Kidney epithelial cell (primary cell): ENCODE measurements at places on chromosomes 3 and 15. TPM values are rescaled to one million over a fixed set of nuclear protein-coding genes. Genes with fewer than 3 reads are reported as not detected.

TGM5 gene
- not detected in 2 replicates for total RNA-seq

GRCh38 chr15:70519616-70520015 lies 243.7 kb downstream of the UACA start:
- DNase-seq, result no peak

- DNase-seq, result no peak
Observed at GRCh38 chr3:13040361-13041074, 32.7 kb downstream of the IQSEC1 start.

- no peak for DNase-seq
Observed at GRCh38 chr3:129482721-129483120, 42.7 kb downstream of the IFT122 start.

DNA sequence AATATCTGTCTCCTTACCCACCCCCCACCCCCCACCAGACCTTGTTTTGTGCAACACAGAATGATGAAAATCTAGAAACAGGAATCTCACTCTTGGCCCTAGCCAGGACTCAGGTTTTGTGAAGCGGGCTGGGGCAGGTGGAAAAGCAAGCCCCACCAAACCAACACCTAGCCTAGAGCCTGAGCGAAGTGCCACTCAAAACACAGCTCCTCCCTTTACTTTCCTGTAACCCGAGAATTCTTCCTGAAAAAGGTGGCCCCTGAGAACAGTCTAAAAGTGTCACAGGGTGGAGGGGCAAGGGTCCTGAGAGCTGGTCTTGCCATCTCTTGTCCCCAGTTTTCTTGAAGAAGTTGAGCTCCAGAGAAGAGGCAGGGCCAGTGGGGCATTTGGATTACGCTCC lies 17.4 kb upstream of the RPUSD3 start:
- DNase-seq, result no peak

DNA sequence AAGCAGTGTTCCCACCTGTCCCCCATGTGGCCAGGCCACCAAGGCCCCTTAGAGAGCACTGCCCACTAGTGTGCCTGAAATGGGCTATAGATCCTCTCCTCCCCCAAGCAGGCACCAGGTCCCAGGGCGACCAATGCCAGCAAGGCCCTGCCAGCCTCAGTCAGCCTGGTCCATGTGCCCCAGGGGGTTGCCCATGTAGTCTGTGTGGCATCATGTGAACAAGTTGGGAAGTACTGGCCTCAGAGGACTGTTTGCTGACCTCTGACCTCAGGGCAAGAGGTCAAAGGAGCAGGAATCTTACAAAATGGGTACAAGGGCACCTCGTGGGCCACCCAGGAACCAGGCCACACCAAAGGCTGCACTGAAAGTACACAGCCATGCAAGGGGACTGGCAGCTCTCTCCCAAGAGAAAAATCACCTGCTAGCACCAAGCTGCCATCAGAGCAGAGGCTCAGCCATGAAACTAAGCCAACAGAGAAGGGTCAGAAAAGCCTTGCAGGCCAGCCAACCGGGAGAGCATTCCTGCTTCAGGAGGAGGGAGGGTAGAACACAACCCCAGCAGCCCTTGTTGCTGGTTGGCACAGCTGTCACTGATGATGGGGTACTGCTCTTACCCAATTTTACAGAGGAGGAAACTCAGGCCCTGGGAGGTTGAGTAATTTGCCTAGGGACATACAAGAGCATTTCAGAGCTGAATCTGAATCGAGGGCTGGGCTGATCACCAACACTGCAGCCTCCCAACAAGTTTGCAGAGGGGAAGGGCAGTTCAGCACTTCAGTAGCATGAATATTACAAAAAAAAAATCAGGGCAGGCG lies 5.2 kb upstream of the FURIN start:
- DNase-seq, result no peak

GRCh38 chr15:57427367-57427821 lies 51.1 kb downstream of the CGNL1 start:
- DNase-seq, result no peak

INKA1 gene
- not detected in 2 replicates for total RNA-seq

DNA sequence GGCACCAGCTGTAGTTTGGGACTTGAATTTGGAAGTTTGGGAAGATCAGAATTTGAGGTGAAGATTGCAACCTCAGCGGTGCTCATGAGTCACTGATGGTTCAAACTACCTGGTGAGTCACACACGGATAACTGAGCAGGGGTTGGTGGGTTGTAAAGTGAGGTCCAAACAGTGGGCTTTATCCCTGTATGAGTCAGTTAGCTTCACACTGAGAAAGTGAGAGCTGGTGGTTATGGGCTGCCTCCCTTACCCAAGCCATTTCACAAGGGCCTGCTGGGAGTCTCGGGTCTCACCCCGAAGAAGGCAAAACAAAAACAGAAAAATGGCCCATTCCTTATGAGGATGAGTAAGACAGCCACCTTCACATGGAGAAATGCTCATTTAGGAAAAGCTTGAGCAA lies 77.0 kb downstream of the ITGA11 start:
- peak; percentile 92 for DNase-seq

SERINC4 gene
- total RNA-seq, result 0.46 TPM in 1 of 2 replicates, not detected in the other

MB21D2 gene
- 16.6 and 18.9 TPM in 2 replicates for total RNA-seq

DNA sequence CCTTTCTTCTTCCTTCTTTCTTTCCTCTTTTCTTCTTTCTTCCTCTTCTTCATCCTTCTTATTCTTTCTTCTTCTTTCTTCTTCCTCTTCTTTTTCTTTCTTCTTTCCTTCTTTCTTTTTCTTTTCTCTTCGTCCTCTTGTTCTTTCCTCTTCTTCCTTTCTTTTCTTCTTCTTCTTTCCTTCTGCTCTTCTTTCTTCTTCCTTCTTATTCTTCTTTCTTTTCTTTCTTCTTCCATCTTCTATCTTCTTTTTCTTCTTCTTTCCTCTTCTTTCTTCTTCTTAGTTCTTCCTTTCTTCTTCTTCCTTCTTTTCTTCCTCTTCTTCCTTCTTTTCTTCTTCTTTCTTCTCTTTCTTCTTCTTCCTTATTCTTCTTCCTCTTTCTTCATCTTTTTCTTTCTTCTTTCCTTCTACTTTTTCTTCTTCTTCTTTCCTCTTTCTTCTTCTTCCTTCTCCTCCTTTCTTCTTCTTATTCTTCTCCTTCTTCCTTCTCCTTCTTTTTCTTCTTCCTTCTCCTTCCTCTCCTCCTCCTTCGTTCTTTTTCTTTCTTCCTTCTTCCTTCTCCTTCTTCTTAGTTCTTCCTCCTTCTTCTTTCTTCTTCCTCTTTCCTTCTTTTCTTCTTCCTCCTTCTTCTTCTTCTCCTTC lies 37.8 kb downstream of the SPG21 start:
- DNase-seq, result no peak

DNA sequence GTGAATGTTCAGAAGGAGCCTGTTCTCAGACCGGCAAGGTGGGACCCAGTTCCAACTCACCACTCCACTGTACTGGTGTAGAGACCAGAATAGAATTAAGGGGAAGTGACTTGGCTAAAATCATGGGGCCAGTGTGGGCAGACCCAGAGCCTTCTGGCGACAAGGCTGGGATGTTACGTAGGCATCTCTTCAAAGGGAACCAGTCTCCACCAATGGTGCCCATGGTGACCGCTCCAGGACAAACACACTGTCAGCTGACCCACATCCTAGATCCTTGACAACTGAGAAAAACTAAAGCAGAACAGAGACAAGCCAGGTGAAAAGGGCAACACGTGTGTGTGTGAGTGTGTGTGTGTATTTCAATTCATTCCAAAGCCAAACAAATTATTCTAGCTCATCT lies 321.7 kb upstream of the FRG2C start:
- no peak for DNase-seq

GRCh38 chr15:59991834-59992233 lies 12.3 kb upstream of the FOXB1 start:
- no peak for DNase-seq

GRCh38 chr3:113210604-113211329 lies 590 bp upstream of the BOC start:
- DNase-seq, result no peak

DNA sequence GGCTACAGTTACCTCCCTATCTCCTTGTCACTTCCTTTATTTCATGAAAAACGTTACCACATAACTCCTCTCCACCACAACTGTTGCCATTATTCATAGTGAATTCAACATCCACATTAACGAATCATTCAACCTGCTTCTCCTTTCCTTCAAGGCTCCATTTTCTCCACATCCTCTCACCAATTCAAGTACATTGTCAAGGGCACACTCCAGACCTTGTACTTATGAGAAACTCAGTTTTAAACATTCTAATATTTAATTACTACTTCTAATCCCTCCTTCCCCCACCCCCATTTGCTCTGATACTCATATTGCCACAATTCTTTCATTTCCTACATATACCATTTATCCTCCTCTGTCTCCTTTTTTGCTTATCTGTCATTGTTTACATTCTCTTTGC lies 871.2 kb downstream of the TUSC7 start:
- DNase-seq, result no peak

KIF9 gene
- total RNA-seq, result 7.1 and 14.5 TPM in 2 replicates

GRCh38 chr3:171055336-171056178 lies 29.0 kb upstream of the SLC2A2 start:
- DNase-seq, result peak; percentile 74

TAGLN3 gene
- total RNA-seq, result 1.6 and 3.7 TPM in 2 replicates

- DNase-seq, result no peak
Observed at GRCh38 chr3:46901591-46902187, 24.2 kb downstream of the PTH1R start.

POPDC2 gene
- total RNA-seq, result 1.0 and 4.9 TPM in 2 replicates

DNA sequence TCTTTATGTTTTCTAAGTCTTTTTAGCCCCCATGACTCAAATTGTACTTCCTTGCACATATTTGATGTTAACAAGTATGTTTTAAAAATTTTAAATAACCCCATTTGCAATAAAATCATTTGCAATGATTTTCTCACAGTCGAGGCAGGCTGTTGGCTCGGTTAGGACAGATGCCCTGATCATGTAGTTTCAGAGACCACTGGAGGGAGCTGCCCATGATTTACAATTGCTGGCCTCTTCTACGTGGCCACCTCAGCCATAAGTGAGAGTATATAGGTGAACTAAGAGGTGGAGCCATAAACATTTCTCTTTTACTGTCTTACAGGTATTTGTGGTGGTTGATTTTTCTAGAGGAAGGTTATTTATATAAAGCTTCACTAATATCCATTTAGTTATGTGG lies 1.7 kb downstream of the DTWD1 start:
- DNase-seq, result no peak

SCN11A gene
- total RNA-seq, result 0.04 and 0.27 TPM in 2 replicates

DNA sequence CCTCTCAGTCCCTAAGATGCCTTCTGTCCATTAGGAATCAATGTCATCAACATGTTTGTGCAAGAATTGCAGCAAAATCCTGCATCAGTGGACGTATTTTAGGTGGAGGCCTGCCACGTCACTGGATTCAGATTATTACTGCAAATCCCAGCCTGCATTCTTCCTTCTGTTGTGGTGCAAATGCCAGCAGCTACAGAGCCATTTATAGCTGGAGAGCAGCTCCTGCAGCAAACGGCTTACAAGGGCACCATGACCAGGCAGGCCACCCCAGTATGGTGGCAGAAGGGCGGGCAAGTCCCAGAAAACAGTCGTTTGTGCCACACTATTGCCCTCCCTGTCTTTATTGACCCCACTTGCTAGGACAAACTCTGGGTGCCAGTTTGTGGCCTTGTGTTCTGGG lies 74.7 kb downstream of the SNRK start:
- no peak for DNase-seq

DNA sequence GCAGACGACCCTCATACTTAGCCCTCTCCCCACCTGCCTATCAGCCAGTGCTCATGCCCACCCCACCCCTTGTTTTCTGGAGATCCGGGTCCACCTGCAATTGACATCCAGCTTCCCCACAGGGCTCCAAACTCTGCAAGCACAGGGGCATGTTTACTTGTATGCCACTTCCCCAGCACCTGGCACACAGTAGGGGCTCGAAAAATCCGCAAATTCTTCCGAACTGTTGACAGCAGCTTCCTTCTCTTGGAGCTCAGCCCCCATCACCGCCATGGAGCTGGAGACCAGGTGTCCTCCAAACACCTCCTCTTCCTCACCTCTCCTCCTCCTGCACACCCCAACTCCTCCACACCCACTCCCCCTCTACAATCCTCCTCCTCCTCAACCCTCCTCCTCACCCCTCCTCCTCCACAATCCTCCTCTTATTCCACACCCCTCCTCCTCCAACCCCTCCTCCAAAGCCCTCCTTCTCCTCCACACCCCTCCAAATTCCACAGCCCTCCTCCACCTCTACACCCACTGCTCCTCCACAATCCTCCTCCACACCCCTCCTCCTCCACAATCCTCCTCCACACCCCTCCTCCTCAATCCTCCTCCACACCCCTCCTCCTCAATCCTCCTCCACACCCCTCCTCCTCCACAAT lies 70.4 kb upstream of the BLM start:
- DNase-seq, result no peak

DNA sequence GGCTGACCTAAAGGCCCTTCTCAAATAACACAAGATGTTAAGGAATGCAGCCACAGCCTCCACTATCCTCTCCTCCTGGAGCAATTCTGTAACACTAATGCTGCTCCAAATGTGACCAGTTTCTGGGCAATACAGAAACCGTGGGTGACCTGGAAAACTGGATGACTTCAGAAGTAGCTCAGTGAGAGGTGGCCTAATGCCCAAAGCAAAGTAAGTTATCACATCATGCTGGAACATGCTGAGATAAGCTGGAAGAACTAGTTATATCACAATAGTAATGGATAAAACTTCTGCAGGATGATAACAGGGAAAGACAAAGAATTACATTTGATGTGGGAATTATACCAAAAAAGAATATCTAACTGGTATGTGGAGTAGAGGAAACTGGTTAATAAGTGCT lies 72.0 kb downstream of the DHX30 start:
- no peak for DNase-seq

DNA sequence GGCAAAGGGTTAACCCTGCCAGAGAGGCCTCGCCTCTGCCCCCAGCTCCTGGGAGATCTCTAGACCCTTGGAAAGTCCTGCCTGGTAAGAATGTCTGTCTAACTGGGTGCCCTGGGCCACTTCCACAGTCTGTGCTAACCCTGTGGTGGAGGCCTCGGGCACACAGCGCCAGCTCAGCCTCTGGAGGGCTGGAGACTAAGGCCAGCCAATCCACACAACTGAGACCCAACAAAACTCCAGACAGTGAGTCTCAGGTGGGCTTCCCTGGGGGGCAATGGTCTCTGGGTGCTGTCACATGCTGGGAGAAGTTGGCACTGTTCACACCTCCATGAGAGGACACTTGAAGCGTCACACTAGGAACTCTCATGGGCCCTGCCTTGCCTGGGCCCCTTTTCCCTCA lies 19.5 kb downstream of the ZXDC start:
- DNase-seq, result no peak

CERS3 gene
- total RNA-seq, result not detected in 2 replicates

LCTL gene
- 0.68 TPM in 1 of 2 replicates, not detected in the other for total RNA-seq

IP6K1 gene
- 37.7 and 39.8 TPM in 2 replicates for total RNA-seq

GOLGB1 gene
- 34.4 and 112 TPM in 2 replicates for total RNA-seq

TEX55 gene
- not detected in 2 replicates for total RNA-seq

- no peak for DNase-seq
Observed at GRCh38 chr15:69457304-69458280, 5.0 kb downstream of the RPLP1 start.

UBA7 gene
- total RNA-seq, result 6.3 and 11.8 TPM in 2 replicates

- DNase-seq, result no peak
Observed at GRCh38 chr3:11523572-11524101, 120.1 kb downstream of the VGLL4 start.

DNA sequence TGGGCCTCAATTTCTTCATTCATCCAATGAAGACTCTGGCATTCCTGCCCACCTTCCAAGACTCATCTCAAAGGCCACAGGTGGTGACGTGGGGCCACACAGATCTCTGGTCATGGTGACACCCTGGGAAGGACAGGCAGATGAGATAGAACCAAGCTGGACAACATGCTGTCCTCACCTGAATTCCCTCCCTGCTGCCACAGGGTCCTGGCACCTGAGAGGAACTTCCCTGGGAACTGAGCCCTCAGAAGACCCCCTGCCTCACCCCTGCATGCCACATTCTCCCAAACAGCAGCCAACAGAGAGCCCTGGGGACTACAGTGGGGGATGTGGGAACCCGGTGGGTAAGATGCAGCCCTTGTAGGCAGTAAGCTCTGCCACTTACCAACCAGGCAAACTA lies 10.7 kb downstream of the KLF15 start:
- DNase-seq, result no peak
